ENCODE measurements at places on chromosomes 5 and 9.

DNA sequence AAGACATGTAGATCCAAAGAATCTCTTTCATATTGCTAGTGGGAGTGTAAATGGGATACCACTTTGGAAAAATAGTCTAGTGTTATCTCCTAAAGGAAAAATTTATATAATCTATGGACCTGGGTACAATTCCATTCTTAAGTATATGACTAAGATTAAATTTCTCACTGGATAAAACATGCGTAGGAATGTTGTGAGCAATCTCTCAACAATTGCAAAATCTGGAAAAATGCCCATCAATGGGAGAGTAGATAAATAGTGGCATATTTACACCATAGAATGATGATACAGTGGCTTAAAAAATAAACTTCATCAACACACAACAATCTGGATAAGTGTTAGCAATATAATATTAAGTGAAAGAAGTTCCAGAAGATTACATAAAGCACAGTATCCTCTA is 469.5 kb downstream of the MAN2A1 start:
- no peak overlapping the region for H3K27ac ChIP-seq
- H3K36me3 ChIP-seq: no peaks in the 10 kb centered on the region
- no peaks in the 10 kb centered on the region for H3K27me3 ChIP-seq
- no peak for DNase-seq
- H3K4me3 ChIP-seq: no peak overlapping the region
- H3K4me1 ChIP-seq: peaks cover 7% of the 10 kb centered on the region

GRCh38 chr9:128764361-128764760 is 7.4 kb downstream of the ZER1 start:
- H3K4me1 ChIP-seq: no peaks in the 10 kb centered on the region
- peaks cover 16% of the 10 kb centered on the region for H3K36me3 ChIP-seq
- no peak for DNase-seq
- H3K27me3 ChIP-seq: no peaks in the 10 kb centered on the region
- H3K4me3 ChIP-seq: no peak overlapping the region

- H3K27me3 ChIP-seq: no peaks in the 10 kb centered on the region
- no peak for DNase-seq
- H3K36me3 ChIP-seq: no peaks in the 10 kb centered on the region
- peak overlapping the region; percentile 28 for H3K27ac ChIP-seq
- no peak overlapping the region for H3K4me3 ChIP-seq
These were observed 116.3 kb downstream of the PRKACG start for GRCh38 chr9:68897577-68898145.

- H3K27ac ChIP-seq: no peak overlapping the region
- no peaks in the 10 kb centered on the region for H3K27me3 ChIP-seq
- no peak for DNase-seq
- no peaks in the 10 kb centered on the region for H3K4me1 ChIP-seq
- H3K4me3 ChIP-seq: no peak overlapping the region
- H3K36me3 ChIP-seq: no peaks in the 10 kb centered on the region
These were observed 1033.4 kb downstream of the TLE4 start for GRCh38 chr9:80605129-80605528.

DNA sequence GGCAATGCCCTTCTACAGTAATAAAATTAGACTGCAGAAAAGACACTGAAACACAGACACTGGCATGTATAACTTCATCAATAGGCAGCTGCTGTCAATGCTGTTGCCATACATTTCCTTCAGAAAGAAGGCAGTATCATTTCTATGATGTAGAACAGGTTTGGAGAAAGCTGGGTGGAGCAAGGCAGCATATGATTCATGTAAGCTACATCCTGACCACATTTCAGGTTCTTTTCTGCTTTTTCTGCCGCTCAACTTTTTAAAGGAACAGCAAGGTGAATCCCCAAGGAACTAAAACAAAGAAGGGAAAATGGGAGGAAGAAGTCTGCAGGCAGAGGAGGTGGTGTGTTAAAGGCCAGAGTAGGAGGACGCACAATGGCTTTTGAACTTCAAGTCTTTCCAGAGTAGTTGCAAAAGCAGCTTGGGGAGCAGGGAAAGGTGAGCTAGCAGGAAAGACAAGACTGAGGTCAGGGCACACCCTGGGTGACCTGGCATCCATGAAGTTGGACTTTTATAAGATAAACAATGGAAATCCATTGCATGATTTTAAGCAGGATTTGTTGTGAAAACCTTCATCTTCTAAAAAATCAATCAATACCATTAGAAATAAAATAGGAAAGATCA is 142.1 kb downstream of the MED10 start:
- no peak for DNase-seq
- no peaks in the 10 kb centered on the region for H3K4me1 ChIP-seq
- no peak overlapping the region for H3K4me3 ChIP-seq
- no peak overlapping the region for H3K27ac ChIP-seq

DNA sequence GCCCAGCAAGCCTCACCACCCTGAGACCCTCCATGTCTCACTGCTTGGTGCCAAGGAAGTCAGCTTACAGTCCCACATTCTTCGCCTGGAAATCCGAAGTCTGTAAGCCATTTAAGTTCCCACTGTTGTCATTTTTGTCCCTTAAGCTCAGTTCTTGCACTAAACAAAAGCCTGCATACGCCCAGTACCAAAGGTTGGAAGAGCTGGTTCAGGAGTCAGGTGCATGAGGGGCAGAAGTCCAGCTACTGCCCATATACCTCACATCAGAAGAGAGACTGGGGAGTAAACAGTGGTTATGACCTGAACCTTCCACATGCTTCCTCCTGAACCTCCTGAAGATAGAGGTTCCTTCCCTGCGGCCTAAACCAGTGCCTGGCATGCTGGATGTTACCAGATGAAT is 146.0 kb downstream of the FRMD3 start:
- H3K36me3 ChIP-seq: no peaks in the 10 kb centered on the region
- no peak for DNase-seq
- H3K4me1 ChIP-seq: peaks cover 9% of the 10 kb centered on the region
- no peak overlapping the region for H3K27ac ChIP-seq
- H3K4me3 ChIP-seq: no peak overlapping the region

DNA sequence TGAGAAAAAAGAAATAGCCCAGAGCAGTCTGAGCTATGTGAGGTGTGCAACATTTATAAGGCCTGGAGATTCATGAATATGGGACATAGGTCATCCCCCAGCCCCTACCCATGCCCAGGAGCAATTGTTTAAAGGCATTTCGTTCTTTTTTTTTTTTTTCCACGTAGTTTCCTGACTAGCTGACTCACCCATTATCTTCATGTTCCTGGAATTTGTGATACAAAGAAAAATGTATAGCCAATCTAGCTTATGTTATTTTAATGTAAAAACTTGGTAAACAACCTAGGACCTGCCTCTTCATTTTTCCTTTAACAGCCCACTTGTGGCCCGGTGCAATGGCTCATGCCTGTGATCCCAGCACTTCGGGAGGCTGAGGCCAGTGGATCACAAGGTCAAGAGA is 81.3 kb downstream of the OSTF1 start:
- no peak overlapping the region for H3K4me3 ChIP-seq
- no peak overlapping the region for H3K27ac ChIP-seq
- H3K4me1 ChIP-seq: no peaks in the 10 kb centered on the region
- H3K36me3 ChIP-seq: no peaks in the 10 kb centered on the region
- no peak for DNase-seq

All from neuronal stem cell (in vitro differentiated cells).